Urinary bladder (tissue), 4 donors: ENCODE measurements at places on chromosomes 1 and 21. TPM values are rescaled to one million over a fixed set of nuclear protein-coding genes. Genes with fewer than 3 reads are reported as not detected.

The AUNIP gene
- 1.4 TPM for total RNA-seq

The DIO1 gene
- not detected for total RNA-seq

The PCAT6 gene
- total RNA-seq, result not detected

The GPR37L1 gene
- total RNA-seq, result 0.05 TPM

The RIMKLA gene
- 0.69 TPM for total RNA-seq

The KCNK1 gene
- total RNA-seq, result 7.2 TPM

The C1orf146 gene
- not detected for total RNA-seq

The TNFRSF25 gene
- total RNA-seq, result 7.1 TPM

The GBP4 gene
- 9.6 TPM for total RNA-seq

The RGSL1 gene
- total RNA-seq, result not detected

The LGR6 gene
- total RNA-seq, result 0.37 TPM

The CNTN2 gene
- 2.1 TPM for total RNA-seq

The EFNA1 gene
- 31.1 TPM for total RNA-seq

The KLHDC8A gene
- total RNA-seq, result 3.0 TPM
